CD4-positive, alpha-beta T cell treated with Interleukin-17A for 4 hours (primary cell): ENCODE measurements at places on chromosomes 2 and 18.

- DNase-seq = no peak
Observed at GRCh38 chr2:744088-744487, 66.9 kb upstream of the TMEM18 start.

- DNase-seq = no peak
Observed at GRCh38 chr2:102940684-102941083, 178.9 kb downstream of the TMEM182 start.

GRCh38 chr2:215060861-215061536 lies 77.4 kb downstream of the ABCA12 start:
- DNase-seq = no peak

GRCh38 chr2:41576423-41576822 lies 471.4 kb upstream of the PKDCC start:
- DNase-seq = no peak

DNA sequence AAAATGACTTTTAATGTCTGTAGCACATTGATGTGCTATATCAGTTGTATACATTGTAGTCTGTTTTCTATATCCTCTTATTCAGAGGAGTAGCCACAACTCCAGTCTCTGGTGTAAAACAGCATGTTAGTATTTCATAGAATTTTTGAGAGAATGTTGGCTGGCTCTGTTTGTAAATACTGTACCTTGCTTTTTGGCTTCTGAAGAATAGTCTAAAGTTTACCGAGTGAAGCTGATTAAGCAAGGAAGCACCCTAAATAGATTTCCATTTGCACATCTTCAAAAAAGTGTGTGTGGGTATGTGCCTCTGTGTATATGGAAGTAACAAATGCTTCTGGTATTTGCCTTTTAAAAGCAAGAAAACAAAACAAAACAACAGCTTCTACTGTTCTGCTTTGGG lies 50.5 kb downstream of the MAP4K4 start:
- no peak for DNase-seq

DNA sequence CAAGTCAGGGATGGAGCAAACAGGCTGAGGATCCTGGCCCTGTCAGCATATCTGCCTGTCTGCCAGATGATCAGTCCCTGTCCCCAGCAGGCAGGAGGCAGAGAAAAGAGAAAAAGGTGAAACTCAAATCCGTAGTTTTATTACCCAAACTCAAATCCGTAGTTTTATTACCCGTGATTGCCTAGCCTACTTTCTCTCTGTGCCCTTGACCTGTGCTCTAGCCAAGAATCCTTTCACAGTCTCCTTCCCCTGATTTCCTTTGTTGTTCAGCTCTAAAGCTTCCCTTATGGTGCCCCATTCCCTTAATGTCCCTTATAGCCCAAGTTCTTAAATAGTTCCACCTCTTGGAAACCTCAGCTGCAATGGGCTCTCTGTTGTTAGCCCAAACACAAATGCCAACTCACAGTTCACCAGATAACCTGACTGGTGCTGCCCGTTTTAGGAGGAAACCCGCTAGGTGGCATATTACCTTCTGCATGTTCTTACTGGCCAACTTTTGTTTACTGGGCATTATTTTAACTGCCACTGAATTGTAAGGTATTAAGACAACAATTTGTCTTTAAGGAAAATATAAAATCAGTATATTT lies 125.7 kb upstream of the FZD5 start:
- no peak for DNase-seq

- DNase-seq = no peak
Observed at GRCh38 chr2:232458051-232458660, 2.2 kb downstream of the ALPI start.

- DNase-seq = no peak
Observed at GRCh38 chr2:58954880-58955385, 713.8 kb upstream of the FANCL start.

GRCh38 chr2:239724194-239724849 lies 300.8 kb downstream of the NDUFA10 start:
- no peak for DNase-seq

DNA sequence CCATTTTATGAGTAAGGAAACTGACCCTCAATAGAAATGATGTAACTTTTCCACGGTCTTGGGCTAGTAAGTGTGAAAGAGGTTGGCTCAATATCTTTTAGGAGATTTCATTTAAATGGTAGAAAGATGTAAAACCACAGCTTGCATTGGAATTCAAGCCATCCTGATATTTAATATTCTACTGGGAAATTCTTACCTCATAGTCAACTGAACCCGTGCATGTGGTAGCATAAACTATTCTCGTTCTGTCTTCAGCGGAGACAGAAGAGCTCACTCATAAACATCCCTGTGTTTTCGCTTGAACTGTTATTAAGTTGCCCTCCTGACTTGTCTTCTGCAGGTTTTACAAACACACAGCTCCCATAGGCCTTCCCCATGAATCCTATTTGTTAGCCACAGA lies 8.5 kb upstream of the SPATS2L start:
- DNase-seq = no peak

DNA sequence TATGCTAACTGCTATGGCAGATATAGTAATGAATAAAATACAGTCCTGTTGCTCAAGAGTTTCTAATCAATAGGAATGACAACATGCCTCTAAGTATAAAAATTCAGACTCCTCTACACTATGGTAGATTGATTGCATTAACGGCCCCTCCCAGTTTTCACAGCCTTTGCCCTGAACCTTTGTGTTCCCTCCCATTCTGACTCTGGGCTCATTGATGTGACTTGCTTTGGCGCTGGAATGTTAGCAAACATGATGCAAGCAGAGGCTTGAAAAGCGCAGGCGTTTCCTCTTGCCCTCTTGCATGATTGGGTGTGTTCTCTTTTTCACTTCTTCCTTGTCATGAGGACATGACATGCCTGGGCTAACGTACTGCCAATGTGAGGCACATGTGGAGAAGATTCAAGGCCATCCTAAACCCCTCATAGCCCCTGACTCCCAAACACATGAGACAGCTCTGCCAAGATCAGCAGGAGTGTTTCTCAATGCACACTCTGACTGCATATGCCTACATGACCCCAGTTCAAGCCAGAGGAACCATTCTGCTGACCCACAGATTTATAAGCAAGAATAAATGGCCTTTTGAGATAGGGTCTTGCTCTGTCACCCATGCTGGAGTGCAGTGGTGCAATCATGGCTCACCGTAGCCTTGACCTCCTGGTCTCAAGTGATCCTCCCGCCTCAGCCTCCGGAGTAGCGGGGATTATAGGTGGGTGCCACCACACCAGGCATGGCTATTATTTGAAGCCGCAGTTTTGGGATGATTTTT lies 49.7 kb upstream of the CD28 start:
- peak; percentile 26 for DNase-seq

DNA sequence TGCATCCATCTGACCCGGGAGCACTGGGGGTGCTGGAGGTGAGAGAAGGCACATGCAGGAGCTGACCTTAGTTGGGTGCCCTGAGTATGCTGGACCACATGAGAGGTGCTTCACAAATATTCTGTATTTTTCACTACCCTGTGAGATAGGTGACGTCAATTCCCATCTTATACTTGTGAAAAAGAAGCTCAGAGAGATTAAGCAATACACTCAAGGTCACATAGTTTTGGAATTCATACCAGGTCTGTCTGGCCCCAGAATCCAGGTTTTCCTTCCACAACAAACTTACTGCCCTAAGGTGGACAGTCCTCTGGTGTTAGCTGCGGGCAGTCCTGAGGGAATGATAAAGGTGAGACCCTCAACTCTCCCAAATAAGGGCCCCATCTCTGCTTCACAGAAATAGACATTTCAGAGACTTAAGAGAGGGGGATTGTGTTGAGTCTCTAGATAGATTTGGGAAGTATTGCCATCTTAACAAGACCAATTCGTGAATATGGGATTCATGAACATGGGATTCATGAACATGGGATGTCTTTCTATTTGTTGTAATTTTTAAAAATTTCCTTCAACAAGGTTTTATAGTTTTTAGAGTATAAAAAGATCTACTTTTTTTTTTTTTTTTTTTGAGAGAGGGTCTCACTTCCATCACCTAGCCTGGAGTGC lies 64.0 kb upstream of the SMAD7 start:
- no peak for DNase-seq

- DNase-seq = no peak
Observed at GRCh38 chr2:128086244-128086643, 4.8 kb upstream of the UGGT1 start.

- no peak for DNase-seq
Observed at GRCh38 chr2:242056785-242057184, 187.3 kb downstream of the RTP5 start.

DNA sequence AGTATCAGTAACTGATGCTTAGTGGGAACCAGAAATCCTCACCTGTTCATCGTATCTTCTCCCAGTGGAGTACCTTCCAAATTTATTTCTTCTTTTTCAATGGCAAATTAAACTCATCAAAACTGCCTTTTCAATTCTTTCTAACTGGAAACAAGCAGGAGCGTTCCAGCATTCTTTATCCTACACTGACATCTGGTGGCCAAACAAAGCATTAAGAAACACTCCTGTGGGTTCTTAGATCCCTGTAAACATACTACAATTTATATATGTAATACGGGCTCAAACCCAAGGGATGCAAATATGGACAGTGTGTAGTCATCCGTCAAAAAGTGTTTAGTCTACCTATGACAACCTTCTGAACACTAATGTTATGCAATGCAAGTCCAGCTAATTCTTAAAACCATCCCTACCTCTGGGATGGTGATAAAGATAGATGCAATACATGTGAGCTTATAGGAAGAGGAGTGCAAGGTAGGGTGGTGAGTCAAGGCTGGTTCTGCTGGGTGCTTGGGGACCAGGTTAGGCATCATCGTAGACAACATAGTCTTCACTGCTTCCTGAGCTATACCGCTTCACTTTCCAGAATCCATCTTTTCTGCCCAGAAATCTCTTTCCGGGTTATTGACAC lies 375.0 kb downstream of the CTNNA2 start:
- peak; percentile 8 for DNase-seq

DNA sequence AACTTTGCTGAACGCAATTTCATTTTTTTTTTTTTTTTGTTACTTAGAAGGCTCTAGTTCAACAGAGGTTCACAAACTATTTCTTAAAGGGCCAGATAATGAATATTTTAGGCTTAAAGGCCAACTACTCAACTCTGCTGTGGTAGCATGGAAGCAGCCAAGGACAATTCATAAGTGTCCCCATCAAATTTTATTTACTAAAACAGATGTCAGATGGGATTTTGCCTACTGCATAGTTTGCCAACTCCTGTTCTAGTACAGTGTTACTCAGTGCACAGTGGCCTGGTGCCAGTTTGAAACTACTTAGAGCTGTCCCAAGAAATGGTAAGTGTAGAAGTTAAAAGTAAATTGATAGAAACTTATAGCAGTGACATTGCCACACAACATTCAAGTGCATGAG lies 949.4 kb upstream of the FANCL start:
- DNase-seq = no peak

GRCh38 chr2:16207611-16208010 lies 267.3 kb downstream of the MYCN start:
- no peak for DNase-seq

DNA sequence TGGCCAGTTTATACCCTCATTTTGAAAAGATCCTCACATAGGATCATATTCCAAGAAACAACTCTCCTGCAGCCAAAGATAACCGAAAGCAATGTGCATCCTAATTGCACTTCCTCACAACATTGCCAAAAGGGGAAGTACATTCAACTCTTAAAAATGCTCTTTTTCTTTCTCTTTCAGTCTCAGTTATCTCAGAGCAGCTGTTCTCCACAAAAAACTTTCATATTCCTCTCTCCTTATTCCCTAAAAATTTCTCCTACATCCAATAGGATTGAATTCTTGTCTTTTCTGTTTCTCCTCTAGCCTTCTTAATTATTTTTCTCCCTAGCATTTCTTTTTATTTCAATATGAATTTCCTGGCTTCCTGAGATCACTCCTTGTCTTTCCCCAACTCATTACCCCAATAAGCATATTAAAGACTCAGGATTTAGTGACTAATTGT lies 7.4 kb upstream of the VRK2 start:
- no peak for DNase-seq

- DNase-seq = no peak
Observed at GRCh38 chr18:49861659-49862058, 48.3 kb upstream of the ACAA2 start.

- DNase-seq = no peak
Observed at GRCh38 chr2:196992466-196992865, 66.0 kb upstream of the PGAP1 start.

DNA sequence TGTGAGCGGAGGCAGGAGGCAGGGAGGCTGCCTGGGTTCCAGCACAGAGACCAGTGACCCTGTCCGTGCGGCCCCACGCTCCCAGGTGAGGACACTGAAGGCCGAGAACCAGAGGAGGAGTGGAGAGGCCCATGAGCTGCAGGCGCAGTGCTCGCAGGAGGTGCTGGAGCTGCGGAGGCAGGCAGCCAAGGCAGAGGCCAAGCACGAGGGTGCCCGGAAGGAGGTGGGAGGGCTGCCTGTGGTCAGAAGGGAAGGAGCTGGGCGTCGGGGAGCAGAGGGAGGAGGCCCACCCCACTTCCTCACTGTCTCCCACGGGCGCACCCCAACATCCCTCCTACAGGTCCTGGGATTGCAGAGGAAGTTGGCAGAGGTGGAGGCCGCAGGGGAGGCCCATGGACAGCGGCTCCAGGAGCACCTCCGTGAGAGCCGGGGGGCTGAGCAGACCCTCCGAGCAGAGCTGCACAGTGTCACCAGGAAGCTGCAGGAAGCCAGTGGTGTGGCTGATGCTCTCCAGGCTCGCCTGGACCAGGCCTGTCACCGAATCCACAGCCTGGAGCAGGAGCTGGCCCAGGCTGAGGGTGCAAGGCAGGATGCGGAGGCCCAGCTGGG lies 33.0 kb upstream of the SNED1 start:
- DNase-seq = no peak

- DNase-seq = no peak
Observed at GRCh38 chr2:6650311-6650710, 215.4 kb downstream of the CMPK2 start.

- no peak for DNase-seq
Observed at GRCh38 chr18:26477828-26478466, 70.4 kb downstream of the KCTD1 start.

- no peak for DNase-seq
Observed at GRCh38 chr2:79702905-79703304, 190.1 kb downstream of the CTNNA2 start.

DNA sequence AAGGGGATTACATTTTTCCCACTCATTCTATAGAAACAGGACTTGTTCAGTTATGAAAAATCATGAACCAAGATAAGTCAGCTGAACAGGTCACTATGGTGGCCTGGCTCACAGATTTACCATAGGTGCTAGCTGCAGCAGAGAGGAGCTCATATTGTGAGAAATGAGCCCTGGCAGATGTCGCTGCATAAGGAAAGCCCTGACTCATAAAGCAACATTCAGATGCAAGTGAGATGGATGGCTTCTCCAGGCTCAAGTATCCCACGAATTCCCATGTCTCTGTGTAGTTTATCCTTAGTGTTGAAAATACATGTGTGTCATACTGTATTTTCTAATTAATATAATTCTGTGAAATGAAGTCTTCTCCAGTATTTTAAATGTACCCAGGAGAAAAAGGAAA lies 115.0 kb upstream of the LHCGR start:
- no peak for DNase-seq

DNA sequence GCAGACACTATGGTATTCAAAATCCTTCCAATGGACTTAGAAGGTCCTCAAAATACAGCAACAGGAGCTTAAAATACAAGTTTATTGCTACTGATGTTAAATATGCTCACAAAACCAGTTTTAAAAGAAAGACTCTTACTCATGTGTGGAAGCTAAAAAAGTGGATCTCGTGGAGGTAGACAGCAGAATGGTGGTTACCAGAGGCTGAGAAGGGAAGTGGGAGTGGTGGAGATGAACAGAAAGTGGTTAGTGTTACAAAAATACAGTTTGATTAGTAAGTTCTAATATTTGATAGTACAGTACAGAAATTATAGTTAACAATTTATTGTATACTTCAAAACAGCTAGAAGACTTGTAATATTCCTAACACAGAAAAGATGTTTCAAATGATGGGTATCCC lies 12.1 kb downstream of the ADAM17 start:
- DNase-seq = no peak

GRCh38 chr2:241703032-241703604 lies 1.3 kb downstream of the ING5 start:
- no peak for DNase-seq
